ENCODE measurements at places on chromosomes 3 and 15.

GRCh38 chr3:73433687-73434086 lies 191.1 kb downstream of the PDZRN3 start:
- no peak for DNase-seq

DNA sequence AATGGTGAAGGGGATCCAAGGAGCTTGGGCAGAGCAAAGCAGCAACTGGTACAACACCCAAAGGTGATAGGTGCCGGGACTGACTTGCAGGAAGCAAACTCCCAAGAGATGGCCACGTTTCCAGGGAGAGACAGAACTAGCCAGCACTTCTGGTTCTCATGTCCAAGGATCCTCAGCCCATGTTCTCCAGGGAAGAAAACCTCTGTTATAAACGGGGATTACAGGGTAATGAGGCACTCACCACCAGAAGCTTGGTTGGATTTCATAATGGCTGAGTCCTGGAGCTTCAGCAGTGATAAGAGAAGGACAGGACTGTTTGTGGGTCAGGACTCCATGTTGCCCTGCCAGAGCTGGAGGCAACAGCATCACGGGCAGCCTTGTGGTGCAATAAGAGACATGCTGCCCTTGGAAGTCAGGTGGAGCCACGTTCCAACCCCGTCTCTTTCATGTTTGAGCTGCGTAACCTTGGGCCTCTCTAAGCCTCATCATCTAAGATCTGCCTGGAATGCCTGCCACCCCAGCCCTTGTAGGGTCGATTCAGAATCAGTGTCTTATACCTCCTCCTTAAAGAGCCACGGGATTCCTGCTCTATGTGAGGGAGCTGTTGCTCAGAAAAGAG lies 181.0 kb downstream of the ABHD5 start:
- no peak for DNase-seq

DNA sequence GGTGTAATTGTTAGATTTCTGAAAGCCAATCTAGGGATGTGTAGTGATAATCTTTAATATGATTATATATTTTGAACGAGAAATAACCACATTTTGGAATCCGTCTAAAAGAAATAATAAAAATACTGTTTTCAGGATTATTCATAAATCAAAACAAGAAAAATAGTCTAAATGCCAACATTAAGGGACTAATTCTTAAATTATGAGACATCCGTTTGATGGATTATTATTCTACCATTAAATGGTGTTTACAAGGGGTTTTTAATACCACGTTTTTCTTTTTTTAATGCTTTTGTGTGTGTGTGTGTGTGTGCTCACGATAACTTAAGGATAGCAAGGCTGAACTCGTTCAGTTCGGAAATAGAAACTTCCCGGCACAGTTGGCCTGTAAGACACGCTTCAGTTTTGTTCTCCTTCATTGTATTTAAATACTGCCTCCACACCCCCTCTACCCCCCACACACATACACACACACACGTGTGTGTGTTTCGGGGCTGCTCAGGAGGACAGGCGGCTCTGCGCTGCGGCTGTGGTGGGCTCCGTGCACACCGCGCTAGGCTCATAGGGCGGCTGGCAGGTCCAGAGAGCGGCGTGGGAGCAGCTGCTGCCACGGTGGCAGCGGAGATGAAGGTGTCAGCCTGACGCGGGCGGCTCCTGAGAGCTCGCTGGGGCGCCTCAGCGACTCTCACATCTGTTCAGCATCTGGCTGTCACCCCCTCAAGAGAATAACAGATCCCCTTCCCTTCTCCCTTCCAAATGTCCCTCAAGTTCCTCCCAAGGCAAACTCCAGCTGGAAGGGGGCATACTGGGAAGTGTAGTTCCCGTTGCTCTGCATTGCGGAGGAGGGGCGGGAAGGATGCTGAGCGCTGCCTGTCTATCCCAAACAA lies 23.0 kb upstream of the ANP32A start:
- peak; percentile 75 for DNase-seq

DNA sequence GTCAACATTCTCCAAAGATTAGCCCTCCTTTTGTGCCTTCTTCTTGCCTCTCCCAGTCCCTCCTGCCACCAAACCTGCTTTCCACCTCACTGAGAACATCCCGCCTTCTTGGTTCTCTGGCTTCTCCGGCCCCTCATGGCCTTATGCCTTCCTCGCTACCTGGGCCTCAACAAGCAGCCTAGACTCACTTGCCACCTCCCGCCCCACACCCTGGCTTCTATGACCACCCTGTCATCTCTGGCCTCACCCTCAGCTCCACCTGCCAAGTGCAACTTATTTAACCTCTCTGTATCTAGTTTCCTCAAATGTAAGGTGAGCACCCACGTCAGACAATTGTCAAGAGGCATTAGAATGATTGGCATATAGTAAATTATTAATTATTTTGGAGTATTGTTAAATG lies 68.8 kb upstream of the MEX3B start:
- no peak for DNase-seq

GRCh38 chr3:194572143-194572789 lies 61.0 kb downstream of the TMEM44 start:
- DNase-seq = peak; percentile 78

- DNase-seq = no peak
Measured at GRCh38 chr15:96388673-96389072, 58.2 kb downstream of the NR2F2 start.

DNA sequence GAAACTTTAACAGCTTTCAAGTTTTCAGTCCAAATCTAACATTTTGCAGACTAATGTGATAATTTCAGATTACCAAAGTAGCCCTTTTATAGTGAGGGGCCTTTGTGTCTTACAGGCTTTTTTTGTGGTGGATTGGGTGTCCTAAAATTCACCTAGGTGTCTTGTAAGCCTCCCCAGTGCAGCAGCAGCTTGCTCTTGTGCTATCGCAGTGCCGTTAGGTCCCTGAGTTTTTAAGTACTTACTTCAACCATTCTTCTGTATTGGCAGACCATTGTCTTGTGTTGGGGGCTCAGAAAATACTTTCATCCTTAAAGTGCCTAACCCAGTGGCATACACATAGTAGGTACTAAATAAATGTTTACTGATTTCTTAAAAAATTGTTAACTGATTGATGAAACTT lies 2.1 kb downstream of the PDE8A start:
- no peak for DNase-seq

DNA sequence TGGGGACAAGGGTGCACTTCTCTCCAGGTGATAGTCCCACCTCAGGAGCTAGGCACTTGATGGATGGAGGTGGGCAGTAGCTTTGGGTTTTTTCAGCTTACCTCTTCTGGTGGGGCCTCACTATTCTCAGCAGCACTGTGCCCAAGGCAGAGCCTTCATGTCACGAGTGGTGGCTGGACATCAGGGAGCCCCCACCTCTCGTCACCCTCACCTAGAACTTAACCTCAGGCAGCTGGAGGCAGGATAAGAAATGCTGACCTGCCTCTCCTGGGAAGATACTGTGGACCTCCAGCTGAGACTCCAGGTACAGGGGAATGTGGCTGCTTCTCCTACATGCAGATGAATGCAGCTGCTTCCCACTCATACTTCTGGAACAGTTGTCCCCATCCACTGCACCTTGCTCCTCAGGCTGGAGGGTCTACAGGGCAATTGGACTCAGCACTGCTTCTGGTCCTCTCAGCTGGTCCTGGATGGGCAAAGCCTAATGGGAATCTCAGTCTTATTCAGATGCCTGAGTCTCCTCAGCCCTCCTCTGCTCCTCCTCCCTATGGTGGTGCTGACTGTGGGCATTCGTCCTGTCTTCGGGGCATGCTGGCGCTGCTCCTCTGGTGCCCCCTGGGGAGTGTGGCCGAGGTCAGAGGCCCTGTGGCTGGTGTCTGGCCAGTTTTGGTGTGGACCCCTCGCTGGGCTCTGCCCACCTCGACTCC lies 129.9 kb downstream of the KLF13 start:
- no peak for DNase-seq

DNA sequence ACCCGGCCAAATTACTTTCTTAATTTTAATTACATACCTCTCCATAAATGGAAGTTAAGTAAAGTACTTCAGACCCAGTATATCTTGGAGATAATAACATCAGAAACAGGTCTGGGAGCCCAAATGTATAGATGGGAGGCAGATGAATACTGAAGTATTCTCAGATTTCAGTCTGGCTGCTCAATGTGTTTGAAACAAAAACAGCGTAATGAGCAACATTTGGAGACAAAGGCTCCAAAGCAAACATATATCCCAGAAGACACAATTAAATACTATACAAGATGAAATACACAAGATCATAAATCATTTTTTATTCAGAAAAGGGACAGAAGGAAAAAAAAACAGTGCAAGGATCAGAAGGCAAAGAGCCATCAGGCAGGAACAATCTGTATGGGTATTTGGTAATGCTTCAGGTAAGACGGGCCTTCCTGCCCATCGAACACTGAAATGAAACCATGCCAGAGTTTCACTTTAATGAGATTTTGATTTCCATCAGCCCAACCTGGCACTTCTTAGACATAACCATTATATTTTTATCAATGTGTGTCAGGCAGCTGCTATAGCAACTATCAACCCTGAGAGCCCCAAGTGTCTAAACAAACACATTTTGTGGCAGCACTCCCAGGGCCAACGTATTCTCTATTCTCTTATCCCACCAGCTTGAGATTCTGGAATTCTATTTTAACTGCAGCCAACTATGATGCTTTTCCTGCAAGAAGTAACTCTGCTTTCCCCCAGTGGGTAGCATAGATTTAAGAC lies 210.8 kb downstream of the STT3B start:
- no peak for DNase-seq

DNA sequence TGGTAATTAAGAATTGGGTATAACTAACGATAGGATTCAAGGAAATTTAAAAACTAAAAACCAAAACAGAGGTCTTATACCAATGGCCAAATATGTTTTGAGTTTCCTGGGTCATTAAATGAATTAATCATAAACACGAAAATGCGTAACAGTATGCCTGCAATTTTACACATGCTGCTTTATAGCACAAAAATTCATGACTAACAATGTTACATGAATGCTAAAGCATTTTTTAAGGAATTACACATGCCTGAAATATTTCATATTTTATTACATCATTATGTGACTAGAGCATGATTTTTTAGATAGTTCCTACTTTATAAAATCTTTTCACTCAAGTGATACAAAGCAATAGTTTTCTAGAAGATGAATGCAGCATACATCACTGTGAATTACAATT lies 74.7 kb downstream of the ZNF148 start:
- DNase-seq = no peak

DNA sequence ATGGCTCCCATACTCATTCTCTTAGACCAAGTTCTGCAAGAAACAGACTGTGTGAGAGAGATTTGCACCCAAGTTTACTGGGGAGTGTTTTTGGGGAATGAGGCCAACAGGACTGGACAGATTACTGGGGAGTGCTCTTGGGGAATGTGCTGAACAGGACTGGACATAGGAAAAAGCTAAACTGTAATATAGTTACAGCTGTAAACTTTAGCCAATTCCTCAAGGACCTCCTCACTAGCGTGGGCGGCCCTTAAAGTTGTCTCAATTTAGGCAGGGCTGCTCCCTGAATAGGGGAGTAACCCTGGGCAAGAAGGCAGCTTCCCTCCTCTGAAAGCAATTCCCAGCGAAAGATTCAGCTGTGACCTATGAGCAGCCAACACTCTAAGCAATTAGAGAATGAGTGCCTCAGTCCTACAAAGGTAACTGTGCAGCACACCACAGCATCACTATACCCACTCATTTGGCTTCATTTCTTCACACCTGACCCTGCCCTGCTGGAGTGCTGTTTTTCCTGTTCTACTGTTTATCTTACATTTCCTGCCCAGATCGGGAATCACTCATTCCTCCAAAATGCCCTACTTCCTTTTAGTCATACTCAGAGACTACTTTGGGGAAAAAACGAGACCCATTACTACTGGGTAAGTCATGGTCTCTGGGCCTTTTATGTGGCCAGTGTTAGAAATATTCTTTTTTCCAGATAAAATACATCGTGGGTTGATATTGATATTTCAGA lies 41.3 kb upstream of the TRIM42 start:
- DNase-seq = no peak

- no peak for DNase-seq
Measured at GRCh38 chr3:100370756-100371155, 30.1 kb downstream of the TOMM70 start.

DNA sequence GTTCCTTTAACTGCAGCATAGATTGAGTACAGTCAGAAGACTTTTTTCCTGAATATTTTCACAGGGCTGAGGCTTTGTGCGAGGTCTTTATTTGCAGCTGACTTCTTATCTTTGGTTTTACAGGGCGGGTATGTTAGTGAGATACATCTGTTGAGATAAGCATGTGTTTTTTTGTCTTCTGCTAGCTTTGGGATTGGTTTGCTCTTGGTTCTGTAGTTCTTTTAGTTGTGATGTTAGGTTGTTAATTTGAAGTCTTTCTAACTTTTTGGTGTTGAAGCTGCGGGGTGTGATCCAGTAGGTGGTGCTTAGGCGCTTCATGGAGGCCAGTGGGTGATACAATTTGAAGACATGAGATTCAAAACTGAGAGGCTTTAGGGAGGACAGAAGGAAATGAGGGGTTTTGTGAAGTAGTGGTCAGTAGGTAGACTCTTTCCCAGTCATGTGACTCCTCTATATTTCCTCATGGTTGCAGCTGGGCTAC lies 67.9 kb upstream of the TNFSF10 start:
- DNase-seq = no peak

- DNase-seq = no peak
Measured at GRCh38 chr3:133761605-133762484, 15.7 kb downstream of the TF start.

GRCh38 chr15:25248583-25249235 lies 190.1 kb downstream of the UBE3A start:
- no peak for DNase-seq

- DNase-seq = no peak
Measured at GRCh38 chr15:28109626-28110455, 10.7 kb upstream of the OCA2 start.

- no peak for DNase-seq
Measured at GRCh38 chr3:46299608-46300460, 54.1 kb upstream of the CCR2 start.

DNA sequence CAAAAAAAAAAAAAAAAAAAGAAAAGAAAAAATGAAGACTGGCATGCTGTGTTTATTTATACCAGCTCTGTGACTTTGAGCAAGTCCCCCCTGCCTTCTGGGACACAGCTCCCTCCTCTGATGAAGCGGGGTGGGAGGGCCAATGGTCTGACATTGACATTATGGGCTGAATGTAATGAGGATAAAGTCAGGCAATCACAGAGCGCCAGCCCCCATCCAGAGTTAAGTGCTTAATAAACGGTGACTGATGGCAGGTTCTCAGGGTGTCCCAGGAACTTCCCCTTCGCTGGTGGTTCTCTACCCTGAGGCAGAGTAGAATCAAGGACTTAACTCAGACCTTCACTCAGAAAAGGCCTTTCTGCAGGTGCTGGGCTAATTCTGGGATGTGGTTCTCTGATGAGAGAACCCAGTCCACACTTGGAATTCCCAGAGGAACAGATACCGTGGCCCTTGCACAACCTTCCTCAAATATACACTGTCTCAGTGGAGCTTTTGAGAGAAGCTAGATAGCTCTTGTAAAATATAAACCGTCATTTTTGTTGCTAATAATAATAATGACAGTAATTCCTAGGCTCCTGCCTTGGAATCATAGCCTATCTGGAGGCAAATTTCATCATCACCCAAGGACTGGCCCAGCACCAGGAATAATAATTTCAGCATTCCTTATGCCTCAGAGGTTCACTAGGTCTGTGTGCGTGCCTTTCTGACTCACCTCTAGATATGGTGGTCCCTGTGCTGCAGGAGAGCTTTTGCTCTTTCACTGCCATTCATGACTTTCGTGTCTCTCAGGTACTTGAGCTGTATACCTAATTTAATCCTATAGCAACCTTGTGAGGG lies 115.8 kb downstream of the RPLP1 start:
- DNase-seq = no peak
